ENCODE measurements at places on chromosomes 12 and 14. TPM values are rescaled to one million over a fixed set of nuclear protein-coding genes. Genes with fewer than 3 reads are reported as not detected.

The HEBP1 gene
- polyA plus RNA-seq: 17.9 TPM

The BIN2 gene
- polyA plus RNA-seq: not detected

The KITLG gene
- 8.9 TPM for polyA plus RNA-seq

The KIF21A gene
- polyA plus RNA-seq: 7.2 TPM

The GYS2 gene
- polyA plus RNA-seq: not detected

The FOXG1 gene
- polyA plus RNA-seq: not detected

The MYRFL gene
- polyA plus RNA-seq: not detected

The ADAMTS20 gene
- not detected for polyA plus RNA-seq

The TMEM121 gene
- 9.1 TPM for polyA plus RNA-seq

The SOAT2 gene
- 0.13 TPM for polyA plus RNA-seq

Data from SK-N-SH (cell line).